Amygdala (tissue), 56 donors: ENCODE measurements at places on chromosomes 1 and 21.

DNA sequence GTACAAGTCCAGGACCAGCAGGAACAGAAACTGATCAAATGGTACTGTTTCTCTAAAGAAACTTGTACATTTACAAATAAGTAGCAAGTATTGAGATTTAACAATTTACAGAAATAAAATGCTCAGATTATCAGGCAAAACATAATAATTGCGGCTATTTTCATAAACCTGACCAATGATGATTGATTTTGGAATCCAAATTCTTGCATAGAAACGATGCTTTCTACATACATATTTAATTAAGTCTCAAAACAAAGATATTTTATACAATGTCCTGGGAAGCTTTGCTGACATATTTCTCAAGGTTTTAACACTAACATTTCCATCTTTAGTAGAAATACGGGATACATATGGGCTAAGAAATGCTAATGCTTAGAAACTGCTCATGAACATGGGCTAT is 157.1 kb downstream of the VAV3 start:
- DNase-seq: no peak

- no peak for DNase-seq
Measured at GRCh38 chr1:172556461-172556860, 23.5 kb downstream of the SUCO start.

DNA sequence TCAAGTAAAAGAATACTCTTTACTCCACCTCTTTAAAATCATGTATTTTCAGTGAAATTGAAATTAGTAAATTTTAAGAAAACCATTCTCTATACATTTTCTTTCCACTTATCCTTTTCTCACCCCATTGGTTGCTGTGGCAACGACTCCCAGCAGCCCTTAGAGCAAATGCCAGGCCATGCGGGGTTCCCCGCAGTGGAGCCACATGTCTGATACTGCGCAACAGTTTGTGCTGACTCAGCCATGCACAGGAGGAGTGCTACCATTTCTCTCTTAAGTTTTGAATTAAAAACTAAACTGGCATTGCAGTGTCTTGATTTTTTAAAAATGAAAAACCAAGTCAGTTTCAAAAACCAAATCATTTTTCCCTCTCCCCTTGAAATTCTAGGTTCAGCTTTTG is 214.1 kb upstream of the L1TD1 start:
- no peak for DNase-seq

GRCh38 chr1:21048462-21048861 is 128.2 kb downstream of the EIF4G3 start:
- DNase-seq: no peak

GRCh38 chr1:29237852-29238619 is 1.7 kb downstream of the PTPRU start:
- no peak for DNase-seq

- DNase-seq: no peak
Measured at GRCh38 chr21:25171438-25171837, 435.8 kb downstream of the MRPL39 start.
